ENCODE measurements at places on chromosomes 5 and 9. TPM values are rescaled to one million over a fixed set of nuclear protein-coding genes. Genes with fewer than 3 reads are reported as not detected.

Gene SLC6A7
- 0.02 TPM for total RNA-seq

Gene AGPAT2
- total RNA-seq: 108 TPM

Gene SOHLH1
- total RNA-seq: not detected

Gene C9orf50
- not detected for total RNA-seq

Gene GRM6
- not detected for total RNA-seq

Gene ZER1
- 16.6 TPM for total RNA-seq

Gene RELL2
- 2.9 TPM for total RNA-seq

Gene UBE2R2
- 46.7 TPM for total RNA-seq

Gene WNT8A
- total RNA-seq: not detected

Data from A549 treated with CORT108297 at 1 μM for 4 hours (cell line).